ENCODE measurements at places on chromosomes 11 and 22.
A peak's percentile ranks its signal among the peaks of the same experiment; 100 is the strongest.

GRCh38 chr11:61532134-61533038 is 23.8 kb downstream of the LRRC10B start:
- DNase-seq = peak; percentile 43

DNA sequence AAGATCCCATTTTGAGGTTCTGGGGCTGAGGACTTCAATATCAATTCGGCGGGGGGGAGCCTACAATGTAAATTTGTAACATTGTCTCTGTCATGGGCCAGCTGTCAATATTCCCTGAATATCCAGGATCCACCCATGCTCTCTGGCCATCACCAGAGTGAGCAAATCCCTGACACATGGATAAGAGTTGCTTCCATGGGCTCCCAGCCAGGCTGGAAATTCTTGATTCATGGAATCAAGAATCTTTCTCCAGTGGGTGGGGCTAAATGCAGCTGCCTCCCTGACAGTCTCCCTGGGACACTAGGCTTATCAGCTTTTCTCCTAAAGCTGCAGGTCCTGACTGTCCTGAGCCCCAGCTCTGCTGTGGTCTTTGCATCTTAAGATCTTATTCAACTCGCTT is 86.9 kb upstream of the IGLL5 start:
- DNase-seq = no peak

- peak; percentile 72 for DNase-seq
Measured at GRCh38 chr11:47257517-47258316, at the start of gene NR1H3. Gene NR1H3 (plus strand): TSS chr11:47257996. CDS start chr11:47259217, 1,221 bp downstream.

GRCh38 chr22:21672107-21672629 is 6.4 kb downstream of the PPIL2 start:
- DNase-seq = no peak

GRCh38 chr11:30861531-30861930 is 275.4 kb upstream of the MPPED2 start:
- no peak for DNase-seq

GRCh38 chr11:116513278-116513823 is 259.4 kb downstream of the BUD13 start:
- DNase-seq = no peak

DNA sequence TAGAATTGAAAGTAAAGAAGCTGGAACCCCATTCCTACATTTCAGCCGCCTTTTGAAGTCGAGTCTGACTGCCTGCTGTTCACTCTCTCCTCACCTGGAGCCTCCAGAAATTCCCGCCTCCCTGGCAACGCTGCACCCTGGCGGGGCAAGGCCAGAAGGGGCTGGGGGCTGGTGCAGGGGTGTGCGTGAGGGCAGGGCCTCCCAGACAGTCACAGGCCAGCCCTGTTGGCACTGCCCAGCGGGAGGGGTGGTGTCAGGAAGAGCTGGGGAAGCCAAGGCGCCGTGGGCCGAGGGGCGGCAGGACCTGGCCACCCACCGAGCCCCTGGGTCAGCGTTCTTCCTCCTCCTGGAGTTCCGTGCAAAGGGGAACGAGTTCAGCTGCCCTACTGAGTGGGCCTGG is 123.2 kb downstream of the KCNQ1OT1 start:
- no peak for DNase-seq

GRCh38 chr11:71963468-71963867 is 34.6 kb downstream of the RNF121 start:
- DNase-seq = no peak

DNA sequence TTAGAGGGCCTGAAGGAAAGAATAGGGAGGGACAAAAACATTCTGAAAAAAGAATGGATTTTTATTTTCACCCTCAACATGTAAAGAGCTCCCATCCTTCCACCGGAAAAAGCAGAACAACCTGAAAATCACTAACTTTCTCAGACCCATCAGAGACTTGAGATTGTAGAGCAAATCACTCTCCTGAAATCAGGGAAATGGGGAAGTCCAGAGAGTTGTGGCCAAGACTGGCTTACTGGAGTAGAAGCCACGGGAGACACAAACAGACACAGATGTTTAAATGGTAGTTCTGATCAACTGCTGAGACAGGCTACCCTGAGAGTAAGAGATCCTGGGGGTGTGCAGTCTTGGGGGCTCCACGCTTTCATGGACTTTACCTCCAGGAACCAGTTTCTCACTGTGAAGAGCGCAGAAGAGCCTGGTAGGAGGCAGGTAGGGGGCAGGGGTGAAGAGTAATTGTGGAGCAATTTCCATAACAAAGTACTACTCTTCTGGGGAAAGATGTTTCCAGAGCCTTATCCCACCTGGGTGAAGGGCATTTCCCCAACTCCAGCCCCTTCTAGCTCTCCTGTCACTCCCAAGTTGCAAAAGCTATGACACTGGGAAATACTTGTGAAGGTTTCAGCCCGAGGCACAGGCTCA is 47.1 kb downstream of the ASCL2 start:
- no peak for DNase-seq

- DNase-seq = no peak
Measured at GRCh38 chr11:75498556-75499255, 27.0 kb downstream of the GDPD5 start.

DNA sequence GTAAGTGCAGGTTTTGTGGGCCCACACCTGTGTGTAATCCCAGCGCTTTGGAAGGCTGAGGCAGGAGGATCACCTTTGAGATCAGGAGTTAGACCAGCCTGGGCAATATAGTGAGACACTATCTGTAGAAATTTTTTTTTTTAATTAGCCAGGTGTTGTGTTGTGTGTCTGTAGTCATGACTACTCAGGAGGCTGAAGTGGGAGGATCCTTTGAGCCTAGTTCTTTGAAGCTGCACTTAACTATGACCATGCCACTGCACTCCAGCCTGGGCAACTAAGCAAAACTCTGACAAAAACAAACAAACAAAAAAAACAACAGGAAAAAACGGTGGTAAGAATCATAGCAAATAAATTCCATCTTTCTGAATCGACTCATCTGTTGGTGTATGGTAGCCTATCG is 268.6 kb upstream of the PDGFD start:
- DNase-seq = no peak

DNA sequence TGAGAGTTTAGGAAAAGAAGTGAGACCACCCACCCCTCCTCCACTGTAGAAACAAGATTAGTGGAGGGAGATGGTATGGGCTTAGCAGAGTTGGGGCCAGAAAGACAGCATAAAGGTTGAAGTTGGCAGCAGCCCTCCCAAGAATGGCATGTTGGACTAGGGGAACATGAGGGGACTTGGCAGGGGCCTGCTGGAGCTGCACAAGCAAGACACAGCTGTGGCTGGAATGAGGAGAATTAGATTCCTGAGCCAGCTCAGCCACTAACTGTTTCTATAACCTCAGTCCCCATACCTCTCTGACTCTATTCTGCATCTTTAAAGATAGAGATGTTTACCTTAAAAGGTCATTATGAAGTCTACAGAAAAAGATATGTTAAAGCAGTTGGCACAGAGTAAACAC is 13.2 kb downstream of the MAP6 start:
- DNase-seq = no peak

GRCh38 chr11:57732661-57733060 is 8.6 kb upstream of the SELENOH start:
- no peak for DNase-seq

DNA sequence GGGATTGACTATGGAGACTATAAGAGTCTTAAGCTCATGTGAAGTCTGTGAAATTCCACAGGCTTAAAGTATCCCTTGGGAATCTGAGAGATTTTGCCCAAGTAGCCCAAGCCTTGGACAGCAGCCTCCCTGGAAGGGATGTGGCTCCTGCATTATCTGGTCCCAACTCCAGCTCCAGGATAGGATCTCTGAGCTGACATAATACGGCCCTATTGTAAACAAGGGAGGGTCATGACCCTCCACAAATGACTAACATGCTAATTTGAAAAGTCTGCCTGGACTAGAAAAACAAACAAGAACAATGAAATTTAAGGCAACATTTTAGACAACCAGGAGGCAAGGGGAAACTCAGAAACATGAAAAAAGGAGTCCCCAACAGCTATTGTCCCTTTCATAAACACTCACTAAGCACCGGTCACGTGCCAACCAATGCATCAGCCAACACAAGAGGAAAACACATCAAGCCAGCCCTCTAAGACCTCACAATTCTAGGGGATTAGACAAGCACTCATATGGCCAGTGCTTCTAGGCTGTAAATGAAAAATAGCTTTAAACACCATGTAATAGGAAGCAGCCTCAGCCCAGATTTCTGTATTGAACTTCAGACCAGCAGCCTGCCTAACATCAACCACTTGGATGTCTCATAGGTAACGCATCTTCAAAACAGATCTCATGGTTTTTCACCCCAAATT is 101.2 kb upstream of the TIMP3 start:
- DNase-seq = peak; percentile 21

GRCh38 chr11:17412488-17413180 is 24.2 kb upstream of the KCNJ11 start:
- no peak for DNase-seq

DNA sequence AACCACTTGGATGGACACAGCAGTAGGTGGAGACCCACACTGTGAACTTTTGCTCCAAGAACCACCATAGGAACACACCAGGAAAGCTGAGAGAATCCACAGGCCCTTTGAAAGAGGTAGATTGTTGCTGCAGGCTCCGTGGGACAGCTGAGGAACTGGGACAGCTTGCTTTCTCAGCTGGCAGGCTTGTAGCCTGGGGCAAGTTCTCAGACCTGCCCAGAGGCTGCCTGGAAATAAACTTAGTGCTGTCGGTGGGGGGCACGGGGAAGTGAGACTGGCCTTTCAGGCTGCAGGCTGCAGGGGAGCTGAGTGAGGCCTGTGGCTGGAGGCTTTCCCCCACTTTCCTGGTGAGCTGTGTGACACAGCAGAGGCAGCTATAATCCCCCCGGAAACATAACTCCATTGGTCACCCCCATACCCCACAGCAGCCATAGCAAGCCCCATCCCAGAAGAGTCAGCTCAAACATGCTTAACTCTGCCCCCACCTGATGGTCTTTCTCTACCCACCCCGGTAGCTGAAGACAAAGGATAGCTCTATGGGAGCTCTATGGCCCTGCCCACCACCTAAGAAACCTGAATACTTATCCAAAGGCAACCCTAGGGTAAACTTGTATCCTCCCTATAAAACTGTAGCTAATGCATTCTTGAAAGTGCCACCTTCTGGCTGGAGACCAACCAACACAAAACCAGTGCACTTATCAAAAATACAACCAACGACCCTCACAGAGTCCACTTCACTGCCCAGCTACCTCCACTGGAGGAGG is 21.4 kb upstream of the ACRV1 start:
- DNase-seq = no peak

Measured in testis (tissue), 5 donors.